Fibroblast of upper back skin (primary cell): ENCODE measurements at places on chromosomes 13 and 19.

- peak; percentile 46 for DNase-seq
Observed at GRCh38 chr13:62357887-62358645, 942.4 kb upstream of the PCDH20 start.

GRCh38 chr19:55431183-55431582, 11.9 kb downstream of the SHISA7 start:
- DNase-seq, result no peak

- DNase-seq, result no peak
Observed at GRCh38 chr19:11325544-11325943, 13.9 kb downstream of the RAB3D start.

GRCh38 chr13:50119591-50119990, 104.3 kb downstream of the KCNRG start:
- no peak for DNase-seq
